ENCODE measurements at places on chromosomes 6 and 20. TPM values are rescaled to one million over a fixed set of nuclear protein-coding genes. Genes with fewer than 3 reads are reported as not detected.

Gene LY6G6D
- total RNA-seq: not detected

Gene MAFB
- total RNA-seq: 84.1 TPM

Gene LIN28B
- total RNA-seq: not detected

Gene PCK1
- total RNA-seq: 131 TPM

Gene TCF15
- not detected for total RNA-seq

Gene SEC23B
- 48.1 TPM for total RNA-seq

- no peak for DNase-seq
These were observed 73.5 kb downstream of the FYN start for GRCh38 chr6:111799576-111800258.

DNA sequence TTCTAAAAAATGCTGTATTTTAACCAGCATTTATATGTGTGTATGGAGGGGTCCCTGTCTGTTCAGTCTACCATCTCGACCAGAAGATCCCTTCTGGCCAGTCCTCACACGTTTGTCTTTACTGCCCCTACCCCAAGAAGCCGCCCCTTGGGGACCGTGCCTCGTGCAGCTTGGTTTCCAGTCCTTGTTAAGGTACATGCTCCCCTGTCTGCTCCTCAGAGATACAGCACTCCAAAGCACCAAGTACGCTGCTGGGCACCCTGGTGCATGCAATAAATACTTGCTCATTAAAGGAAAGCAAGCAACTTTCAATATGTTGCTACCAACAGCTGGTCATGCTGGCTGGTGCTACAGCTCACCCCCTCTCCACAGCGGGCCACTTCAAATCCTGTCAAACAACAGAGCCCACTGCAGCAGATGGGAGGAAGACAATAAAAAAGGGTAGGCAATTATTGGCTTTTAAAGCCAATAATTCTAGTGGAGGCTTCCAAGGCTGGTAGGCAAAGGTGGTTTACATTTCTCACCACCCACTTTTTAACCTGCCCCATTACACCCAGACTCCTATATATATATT lies 61.6 kb downstream of the PSMG4 start:
- no peak for DNase-seq

- no peak for DNase-seq
These were observed 62.4 kb downstream of the CDH4 start for GRCh38 chr20:61314326-61315010.

GRCh38 chr6:107106165-107106564 lies 9.2 kb downstream of the BEND3 start:
- DNase-seq: no peak

DNA sequence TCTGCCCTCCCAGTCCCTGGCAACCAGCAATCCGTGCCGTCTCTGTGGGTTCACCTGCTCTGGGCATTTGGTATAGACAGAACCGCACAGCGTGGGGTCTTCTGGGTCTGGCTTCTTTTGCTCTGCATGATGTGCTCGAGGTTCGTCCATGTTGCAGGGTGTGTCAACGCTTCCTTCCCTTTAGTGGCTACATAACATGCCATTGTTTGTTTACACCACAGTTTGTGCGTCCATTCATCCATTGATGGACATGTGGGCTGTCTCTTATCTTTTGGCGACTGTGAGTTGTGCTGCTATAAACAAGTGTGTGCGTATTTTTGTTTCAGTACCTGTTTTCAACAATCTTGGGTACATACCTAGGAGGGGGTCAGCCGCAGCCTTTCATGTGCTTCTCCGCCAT lies 149.5 kb upstream of the RPS6KA2 start:
- DNase-seq: no peak

GRCh38 chr6:139270249-139270648 lies 21.5 kb downstream of the TXLNB start:
- DNase-seq: no peak

- no peak for DNase-seq
These were observed 188.2 kb upstream of the PREP start for GRCh38 chr6:105591053-105591452.

DNA sequence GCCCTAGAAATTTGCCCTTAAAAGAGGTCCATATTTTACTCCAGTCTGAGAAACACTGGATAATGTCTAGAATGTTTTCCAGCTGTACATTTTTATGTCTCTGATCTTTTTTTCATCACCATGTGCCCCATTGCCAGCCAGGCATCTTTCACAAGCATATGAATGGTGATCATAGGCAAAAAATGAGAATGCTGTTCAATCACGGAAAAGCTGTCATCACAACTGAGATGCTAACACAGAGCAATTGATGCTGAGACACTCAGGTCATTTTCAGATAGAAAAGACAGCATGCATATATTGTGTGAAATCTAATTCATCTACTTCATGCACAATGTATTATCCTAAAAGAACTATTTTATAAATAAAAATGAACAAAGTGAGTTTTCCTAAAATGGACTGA lies 41.6 kb downstream of the CGA start:
- DNase-seq: no peak

GRCh38 chr6:27281105-27281539 lies 31.0 kb downstream of the POM121L2 start:
- DNase-seq: no peak

DNA sequence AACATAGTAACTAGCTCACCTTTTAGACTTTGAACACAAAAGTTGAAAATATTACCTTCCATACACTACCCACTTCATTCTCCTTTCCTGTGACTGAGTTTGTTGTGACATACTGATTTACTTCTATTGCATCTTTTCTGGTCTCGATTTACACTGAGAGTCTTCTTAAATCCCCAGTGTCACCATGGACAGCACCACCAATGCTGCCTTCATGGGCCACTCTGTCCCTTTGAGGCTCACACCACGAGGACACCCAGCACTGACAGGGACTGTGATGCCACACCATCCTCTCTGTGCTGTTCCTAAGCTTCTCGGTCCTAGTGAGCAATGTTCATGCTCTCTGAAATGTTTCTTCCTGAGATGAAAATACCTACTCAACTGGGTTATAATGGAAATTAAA lies 337.1 kb upstream of the IRAK1BP1 start:
- DNase-seq: no peak

DNA sequence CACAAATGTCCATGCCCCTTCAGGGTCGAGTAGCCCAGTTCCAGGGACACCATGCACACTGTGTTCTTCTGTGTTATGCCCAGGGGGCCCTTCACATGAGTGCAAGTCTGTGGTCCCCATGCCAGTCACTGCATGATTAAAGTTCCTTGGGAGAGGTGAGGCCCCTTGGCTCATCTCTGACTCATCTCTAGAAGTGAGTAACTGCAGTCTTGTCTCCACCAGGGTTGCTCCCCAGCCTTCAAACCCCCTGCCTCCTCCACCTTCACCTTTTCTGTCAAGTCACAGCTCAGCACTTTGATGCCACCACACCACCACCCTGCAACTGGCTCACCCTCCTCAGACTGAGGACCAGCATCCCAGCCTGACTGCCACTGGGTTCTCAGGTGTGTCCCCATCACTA lies 161.7 kb downstream of the UNC5CL start:
- no peak for DNase-seq

DNA sequence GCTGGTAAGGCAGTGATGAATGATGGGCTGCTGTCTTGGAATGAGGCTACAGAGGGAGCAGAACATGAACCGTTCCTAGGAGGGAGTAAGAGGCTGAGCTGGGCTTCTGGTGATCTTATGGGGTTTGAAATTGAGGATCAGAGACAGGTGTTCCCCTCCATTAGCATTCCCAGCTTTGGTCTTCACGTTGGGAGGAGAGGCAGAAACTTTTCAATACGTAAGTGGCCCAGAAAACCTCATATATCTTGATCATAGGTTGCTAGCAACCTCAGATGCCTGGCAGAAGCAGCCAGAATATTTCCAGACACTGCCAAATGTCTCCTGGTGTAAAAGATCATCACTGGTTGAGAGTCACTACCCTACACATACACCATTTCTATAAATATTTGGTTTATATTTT lies 167.1 kb downstream of the INSM1 start:
- no peak for DNase-seq

DNA sequence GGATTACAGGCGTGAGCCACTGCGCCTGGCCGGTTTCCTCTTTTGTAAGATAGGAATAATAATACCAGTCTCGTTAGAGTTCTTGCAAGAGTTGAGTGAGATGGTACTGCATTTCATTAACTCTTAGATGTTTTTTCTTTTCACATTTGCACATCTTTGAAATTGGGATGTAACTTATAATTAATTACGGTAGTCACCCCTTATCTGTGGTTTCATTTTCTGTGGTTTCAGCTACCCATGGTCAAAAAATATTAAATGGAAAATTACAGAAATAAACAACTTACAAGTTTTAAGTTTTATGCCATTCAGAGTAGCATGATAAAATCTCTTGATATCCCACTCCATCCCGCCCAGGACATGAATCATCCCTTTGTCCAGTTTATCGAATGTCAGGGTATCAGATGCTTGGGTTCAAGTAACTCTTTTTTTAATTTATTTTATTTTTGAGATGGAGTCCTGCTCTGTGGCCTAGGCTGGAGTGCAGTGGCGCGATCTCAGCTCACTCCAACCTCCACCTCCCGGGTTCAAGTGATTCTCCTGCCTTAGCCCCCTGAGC lies 15.4 kb downstream of the PTK7 start:
- DNase-seq: no peak

DNA sequence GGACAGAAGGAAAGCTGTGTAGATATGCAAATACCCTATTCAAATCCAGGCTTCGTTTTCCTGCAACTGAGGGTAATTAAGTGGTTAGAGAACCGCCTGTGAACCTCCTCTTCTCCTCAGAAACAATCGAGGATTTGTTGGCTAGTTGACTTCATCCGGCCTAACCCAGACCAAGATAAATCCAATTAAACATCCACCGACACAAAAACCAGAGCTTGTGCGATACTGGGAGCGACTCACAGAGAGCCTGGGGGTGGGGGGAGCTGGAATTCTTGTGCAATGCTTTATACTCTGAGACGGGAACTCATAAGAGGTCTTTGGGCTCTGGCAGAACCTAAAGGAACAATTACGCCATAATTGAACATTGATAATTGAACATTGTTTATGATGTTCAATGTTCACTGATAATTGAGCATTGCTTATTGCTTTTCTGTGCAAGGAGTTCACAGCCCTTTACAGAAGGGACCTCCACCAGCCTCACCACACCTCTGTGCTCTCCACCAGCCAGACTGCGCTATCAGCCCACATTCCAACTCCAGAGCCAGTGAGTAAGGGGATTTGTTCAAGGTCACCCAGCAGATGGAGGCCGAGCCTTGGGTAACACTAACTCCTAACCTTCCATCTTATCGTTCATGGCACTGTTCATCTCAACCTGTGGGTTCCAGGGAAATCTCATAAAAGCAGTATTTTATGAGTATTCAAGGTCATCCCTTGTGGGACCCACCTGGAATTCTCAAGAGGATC lies 429.6 kb upstream of the JARID2 start:
- DNase-seq: no peak

DNA sequence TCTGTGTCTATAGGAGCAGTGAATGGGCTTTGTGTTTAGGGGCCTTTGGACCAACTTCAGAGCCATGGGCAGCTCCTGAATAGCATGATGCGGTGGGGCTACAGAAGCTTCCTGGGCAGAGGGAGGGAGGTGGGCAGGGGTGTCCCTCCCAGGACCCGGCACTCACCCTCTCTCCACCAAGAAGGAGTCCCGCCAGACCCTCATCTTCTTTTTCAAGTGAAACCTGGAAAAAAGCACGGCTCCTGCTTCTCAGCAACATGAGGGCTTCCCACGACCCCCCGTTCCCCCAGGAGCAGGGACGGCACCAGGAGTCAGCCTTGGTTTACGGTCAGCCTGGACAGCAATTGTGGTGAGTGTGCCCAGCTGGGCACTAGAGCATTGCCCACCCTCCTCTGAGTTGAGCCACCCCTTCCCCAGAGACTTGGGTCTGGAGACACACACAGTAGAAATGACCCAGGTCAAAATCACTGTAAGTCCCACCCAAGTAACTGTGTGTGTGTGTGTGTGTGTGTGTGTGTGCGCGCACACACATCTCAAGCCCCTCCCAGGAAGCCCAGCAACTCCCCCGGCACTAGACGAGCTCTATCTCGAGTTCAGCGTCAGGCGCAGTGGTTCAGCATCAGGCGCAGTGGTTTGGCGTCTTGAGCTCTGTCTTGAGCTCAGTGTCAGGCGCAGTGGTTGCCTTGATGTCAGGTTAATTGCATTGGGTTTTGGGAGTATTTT lies 108.2 kb downstream of the SULF2 start:
- DNase-seq: no peak

GRCh38 chr20:21241406-21241805 lies 61.7 kb upstream of the XRN2 start:
- no peak for DNase-seq

DNA sequence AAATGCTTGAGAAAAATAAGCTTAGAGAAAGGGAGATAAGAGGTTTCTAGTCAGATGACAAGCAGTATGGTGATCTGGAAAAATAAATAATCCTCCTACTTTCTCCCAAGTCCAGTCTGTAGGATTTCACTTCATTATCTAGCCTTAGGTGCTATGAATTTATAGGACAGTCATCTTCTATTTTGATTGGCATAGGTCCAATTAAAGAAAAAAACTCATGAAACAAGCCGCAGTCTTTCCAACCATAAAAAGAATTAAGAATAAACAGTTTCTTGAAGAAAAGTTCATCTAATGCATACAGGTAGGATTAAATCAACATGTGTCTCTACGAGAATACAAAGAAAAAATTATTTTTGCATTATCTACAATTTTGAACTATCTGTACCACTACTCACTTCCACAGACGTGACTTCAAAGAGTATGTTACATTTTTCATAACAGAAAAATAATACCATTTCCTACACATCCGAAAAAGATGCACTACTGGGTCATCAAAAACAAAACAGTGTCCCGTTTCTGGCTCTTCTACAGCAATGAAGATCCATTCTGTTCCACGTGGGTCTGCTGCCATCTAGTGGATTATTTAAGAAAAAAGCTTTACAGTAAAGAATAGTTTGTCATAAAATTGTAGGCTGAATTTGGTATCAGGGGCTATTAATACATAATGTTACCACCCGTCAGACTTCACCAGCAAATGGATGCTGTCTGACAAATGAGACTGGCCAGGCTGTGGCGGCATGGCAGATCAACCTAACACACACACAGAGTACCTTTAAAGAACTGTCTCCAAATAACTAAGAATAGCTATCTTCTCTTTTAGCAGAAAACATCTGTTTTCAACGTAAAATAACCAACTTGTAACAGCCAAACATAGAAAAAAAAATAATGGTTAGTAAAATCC lies 28.9 kb downstream of the STX7 start:
- DNase-seq: no peak

GRCh38 chr6:133502441-133503335 lies 261.5 kb downstream of the EYA4 start:
- DNase-seq: peak; percentile 19

DNA sequence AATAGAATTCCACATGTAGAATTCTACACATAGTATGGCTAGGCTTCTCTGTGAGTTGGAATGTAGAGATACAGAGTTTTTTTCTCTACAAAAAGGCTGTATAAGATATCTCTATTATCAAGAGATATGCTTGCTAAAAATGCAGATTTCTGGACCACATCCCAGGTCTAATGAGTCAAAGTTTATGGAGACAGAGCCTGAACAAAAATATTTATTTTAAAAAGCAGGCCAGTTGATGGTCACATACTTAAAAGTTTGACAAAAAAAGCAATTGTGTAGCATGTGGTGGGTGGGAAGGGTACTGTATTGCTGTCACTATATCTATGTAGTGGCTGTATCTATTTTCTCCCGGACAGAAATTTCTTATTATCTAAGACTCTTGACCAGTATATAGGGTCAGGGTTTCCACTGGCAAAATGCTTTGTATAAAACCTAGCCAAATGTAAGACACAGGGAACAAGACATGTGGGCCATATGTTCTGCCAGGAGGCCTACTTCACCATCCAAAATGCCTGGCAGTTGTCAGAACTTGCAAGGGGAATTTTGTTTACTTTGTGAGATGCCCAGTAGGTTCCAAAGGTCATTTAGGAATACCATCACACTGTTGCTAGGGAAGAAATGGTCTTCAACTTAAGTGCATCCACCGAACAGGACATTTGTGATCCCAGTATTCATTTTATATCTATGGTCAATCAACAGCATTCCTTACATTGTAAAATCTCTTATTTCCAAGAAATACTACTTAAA lies 60.6 kb downstream of the SHPRH start:
- no peak for DNase-seq
